Amniotic stem cell (primary cell): ENCODE measurements at places on chromosomes 12 and 14.
A peak's percentile ranks its signal among the peaks of the same experiment; 100 is the strongest.

DNA sequence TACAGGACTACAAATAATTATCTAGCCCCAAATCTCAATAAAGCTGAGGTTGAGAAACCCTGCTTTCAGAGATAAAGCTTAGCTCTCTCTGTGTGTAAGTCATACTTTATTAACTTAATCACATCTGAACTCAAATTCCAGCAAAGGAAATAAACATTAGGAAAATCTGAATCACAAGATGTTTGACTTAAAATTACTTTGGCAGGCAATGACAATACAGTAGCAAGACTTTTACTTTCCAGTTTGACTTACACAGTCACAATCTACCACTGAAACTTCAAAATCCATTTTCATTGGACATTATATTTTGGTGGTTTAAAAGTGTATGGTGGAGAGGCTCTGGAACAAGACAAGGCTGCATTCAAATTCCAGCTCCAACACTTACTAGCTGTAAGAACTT, 11.4 kb downstream of the TMEM116 start:
- no peak for DNase-seq

GRCh38 chr12:118448341-118448740, 72.0 kb downstream of the SUDS3 start:
- no peak for DNase-seq

DNA sequence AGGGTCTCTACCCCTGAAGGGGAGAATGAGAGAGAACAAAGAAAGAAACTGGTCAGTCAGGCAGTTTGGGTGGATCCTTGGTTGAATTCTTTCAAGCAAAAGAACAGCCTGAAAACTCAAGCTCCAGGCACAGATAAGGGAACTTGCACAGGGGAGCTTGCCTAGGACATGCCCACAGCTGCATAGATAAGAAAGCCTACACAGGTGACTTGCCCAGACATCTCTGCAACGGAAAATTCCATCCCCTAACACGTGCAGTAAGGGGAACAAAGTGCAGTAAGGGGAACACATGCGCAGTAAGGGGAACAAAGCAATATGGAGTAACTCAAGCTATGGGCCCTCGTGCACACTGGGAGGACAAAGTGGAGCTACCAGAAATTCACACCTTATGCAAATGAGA, 540.1 kb upstream of the MIS18BP1 start:
- no peak for DNase-seq

DNA sequence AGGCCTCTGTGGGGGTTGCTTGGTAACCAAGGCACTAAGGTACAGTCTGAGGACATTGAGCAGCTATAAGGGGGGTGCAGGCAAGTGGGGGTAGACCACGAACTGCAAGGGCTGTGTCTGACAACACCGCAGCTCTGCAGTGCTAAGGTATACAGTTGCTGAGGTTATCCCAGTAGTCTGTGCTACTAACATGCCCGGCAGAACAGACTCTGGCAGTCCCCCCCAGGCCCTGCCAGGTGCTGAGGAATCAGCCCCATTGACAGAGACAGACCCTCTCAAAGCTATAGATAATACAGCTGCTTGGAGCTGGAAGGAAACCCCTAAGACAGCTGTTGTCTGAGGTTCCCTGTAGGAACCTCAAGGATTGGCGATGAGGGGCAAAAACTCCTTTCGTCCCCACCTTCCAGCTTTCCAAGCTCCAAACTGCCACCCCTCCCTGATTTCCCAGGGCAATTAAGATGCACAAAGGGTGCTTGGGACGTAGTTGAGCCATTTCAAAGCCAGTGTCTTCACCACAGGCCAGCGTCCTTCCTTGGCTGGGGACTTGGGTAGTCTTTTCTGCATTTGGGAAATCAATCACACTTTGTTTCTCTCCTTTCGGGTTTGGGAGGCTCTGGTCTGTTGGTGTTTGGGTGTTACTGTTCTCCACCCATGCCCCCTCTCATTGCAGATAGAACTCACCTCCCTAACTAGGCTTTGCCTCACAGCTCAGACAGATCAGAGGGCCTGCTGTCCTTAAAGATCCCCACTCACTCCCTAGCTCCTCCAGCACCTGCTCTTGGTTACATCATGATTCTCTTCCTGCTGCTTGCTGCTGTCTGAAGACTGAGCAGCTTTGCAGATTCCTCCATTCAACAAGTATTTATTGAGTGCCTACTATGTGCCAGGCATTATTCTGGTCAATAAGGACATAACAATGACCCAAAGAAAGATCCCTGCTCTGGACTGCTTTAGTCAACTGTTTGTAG, 2.0 kb upstream of the MYH7 start:
- DNase-seq, result no peak

DNA sequence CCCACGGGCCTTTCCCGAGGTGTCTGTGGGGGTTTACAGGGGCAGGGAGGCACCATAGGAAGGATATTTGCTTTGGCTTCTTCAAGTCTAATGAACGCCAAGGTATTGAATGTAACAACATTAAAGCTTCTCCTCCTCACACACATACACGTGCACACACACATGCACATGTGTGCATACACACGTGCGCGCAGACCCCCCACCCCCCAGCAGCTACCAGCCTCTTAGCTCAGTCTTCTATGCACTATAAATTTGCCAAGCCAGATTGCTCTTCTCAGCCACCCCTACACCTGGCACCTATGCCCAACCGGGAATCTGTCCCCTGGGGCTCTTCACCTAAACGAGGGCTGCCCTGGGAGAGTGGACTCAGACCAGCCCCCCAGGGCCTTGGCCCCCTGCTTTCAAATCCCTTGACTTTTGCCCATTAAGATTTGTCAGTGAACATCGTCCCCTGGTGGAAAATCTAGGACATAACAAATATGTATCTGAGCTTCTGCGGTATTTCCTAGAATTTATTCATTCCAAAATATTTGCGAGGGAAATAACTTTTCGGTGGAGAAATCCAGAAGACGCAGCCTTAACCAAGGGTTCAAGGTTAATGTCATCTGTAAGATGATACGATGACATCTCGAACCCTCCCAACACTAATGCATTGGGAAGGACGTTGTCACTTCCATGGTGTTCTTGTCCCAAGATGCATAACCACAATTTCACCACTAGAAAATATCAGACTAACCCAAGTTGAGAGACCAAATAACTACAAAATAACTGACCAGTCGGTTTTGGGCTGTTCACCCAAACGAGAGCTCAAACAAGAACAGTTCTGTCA, 330.4 kb downstream of the MED13L start:
- no peak for DNase-seq

- DNase-seq, result no peak
These were observed 148.6 kb upstream of the DIO3 start for GRCh38 chr14:101412739-101413138.

- DNase-seq, result no peak
These were observed 27.6 kb downstream of the GALNT4 start for GRCh38 chr12:89497005-89497404.

DNA sequence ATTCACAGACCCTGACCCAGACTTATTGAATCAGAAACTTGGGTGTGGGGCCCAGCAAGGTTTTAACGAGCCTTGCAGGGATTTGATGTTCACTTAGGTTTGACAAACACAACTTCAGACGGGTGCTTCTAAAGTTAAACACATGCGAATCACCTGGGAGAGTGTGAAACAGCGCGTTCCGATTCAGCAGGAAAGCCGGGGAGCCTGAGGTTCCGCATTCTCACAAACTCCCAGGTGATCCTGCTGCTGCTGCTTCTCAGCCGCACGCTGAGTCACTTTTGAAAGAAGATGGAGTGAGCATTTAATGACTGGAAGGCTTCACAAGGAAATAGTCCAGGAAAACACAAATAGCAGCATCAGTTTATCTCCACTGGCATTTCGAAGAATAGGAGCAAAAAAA, 44.2 kb upstream of the DDX11 start:
- DNase-seq, result no peak

DNA sequence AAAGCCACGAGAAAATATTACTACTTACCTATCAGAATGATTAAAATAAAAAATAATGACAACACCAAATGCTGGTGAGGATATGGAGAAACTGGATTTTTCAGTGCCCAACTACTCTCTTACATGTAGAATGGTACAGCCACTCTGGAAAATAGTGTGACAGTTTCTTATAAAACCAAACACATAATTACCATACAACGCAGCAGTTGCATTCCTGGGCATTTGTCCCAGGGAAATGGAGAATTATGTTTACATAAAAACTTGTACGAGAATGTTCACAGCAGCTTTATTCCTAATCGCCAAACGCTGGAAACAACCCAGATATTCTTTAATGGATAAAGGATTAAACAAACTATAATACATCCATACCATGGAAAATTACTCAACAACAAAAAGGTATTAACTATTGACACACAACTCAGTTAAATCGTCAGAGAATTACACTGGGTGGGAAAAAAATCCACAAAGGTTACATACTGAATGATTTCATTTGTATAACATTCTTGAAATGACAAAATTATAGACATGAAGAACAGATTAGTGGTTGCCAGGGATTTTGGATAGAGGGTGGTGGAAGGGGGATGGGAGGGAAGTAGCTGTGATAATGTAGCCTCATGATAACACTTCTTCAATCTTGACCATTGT, 35.4 kb downstream of the TAOK3 start:
- DNase-seq, result peak; percentile 5

DNA sequence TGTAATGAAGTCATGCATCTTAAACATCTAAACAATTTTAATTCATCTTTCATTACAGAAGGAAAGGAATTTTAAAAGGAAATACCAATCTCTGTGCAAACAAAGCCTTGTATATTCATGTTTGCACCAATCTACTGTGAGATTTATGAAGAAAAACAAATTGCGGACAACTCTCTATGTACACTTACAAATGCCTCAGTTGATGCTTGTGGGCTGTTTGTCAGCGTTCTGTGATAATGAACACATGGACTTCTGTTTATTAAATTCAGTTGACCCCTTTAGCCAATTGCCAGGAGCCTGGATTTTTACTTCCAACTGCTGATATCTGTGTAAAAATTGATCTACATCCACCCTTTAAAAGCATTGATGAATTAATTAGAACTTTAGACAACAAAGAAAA, 5.4 kb downstream of the GPR65 start:
- no peak for DNase-seq

GRCh38 chr12:114936148-114937079, 252.4 kb upstream of the TBX3 start:
- no peak for DNase-seq

- DNase-seq, result no peak
These were observed 173.5 kb upstream of the PDZRN4 start for GRCh38 chr12:41014643-41015020.

DNA sequence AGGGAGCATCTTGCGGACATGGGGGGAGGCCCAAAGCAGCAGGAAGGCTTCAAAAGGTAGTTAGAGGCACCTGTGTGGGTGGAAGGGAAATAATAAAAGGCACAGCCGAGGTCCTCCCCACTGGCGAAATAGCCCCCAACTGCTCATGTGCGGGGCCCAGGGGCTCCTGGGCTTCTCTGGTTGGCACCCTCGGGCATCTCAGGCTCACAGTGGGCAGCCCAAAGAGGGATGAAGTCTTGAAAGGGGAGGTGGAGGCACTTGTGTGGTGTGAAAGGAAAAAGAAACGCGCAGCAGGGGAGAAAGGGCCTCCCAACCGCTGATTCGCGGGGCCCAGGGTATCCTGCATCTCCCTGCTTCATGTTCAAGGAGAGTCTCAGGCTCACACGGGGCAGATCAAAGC, 579.4 kb downstream of the ALG10 start:
- DNase-seq, result no peak

DNA sequence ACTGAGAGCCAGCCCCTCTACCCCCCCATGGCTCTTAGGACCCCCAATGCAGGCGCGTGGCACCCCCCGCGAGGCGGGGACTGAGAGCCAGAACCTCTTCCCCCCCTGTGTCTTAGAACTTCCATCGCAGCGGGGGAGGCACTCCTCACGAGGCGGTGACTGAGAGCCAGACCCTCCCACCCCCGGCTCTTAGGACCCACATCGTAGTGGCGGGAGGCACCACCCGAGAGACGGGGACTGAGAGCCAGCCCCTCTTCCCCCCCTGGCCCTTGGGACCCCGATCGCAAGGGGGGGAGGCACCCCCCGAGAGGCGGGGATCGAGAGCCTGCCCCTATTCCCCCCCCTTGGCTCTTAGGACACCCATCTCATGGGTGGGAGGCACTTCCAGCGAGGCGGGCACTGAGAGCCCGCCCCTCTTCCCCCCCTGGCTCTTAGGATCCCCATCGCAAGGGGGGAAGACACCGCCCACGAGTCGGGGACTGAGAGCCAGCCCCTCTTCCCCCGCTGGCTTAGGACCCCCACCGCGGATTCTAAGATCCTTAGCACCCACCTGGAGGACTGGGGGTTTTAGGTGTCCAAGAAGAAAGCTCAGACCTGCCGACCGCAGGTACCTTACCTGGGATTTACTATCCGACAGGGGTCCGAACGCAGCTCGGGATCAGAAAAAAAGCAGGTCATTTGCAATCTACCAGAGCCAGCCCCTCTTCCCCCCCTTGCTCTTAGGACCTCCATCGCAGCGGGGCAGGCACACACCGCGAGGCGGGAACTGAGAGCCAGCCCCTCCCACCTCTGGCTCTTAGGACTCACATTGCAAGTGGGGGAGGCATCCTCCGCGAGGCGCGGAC, 44.9 kb downstream of the DDX11 start:
- no peak for DNase-seq

DNA sequence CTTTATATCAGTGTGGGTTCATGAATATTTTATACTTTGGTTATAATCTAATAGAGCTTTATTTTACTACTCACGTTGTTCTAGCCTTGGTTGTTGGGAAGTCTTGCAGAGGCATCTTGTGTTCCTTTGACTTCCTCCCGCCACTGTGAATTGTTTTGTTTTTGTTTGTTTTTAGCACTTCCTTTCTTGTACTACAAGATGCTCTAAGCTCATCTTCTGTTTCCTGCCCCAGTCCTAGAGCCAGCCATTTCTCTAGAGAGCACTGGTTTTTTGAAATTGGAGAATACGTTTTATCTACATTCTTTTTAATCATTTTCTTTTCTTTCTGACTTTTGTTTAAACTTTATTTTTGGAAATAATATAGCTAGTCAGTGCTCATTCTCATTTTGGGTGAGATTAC, 15.9 kb upstream of the NUBPL start:
- DNase-seq, result no peak

DNA sequence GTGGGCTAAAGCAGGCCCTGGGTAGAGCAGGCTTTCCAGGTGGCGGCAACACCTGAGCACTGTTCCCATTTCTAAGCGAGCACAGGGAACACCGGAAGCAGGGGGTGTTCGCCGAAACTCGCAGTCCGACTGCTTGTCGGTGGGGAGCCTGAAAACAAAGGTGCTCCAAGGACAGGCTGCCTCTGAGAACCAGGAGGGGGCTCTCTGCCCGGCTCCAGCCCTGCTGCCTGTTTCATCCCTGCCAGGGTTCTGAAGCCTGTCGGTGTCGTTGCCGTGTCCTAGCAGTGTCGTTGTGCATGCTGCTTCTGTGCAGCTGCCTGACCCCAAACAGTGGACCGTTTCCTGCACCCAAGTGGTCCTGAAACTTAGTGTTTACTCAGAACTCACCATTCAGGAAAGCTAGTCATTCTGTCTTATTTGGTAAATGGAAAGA, 21.8 kb downstream of the CCNK start:
- DNase-seq, result no peak

DNA sequence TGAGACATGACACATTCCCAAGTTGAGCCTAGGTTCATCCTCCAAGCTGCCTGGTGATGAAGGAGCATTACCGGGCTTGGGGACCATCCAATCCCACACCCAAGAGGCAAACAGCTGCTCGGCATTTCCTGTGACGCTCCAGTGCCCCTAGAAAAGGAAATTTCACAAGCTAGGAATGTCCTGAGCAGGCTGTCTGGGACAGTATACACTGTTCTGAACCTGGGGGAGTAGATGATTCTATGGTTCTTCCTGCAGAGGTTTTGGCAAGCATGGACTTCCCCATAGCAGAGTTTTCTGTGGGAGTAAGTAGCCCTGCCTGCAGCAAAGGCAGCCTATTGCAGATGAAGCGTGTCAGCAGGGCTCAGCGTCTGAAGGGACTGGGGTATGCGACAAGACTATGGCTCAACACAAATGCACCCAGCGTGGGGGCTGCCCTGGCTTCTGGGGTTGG, 47.4 kb upstream of the SRSF5 start:
- peak; percentile 14 for DNase-seq

GRCh38 chr12:95259368-95259767, 41.8 kb downstream of the VEZT start:
- DNase-seq, result no peak
